ENCODE measurements at places on chromosomes 12 and 14.

- DNase-seq, result no peak
These were observed 41.8 kb upstream of the DHRS7 start for GRCh38 chr14:60206837-60207533.

- no peak for DNase-seq
These were observed 17.9 kb upstream of the MGST1 start for GRCh38 chr12:16329594-16329993.

GRCh38 chr12:131586269-131586668, 124.6 kb upstream of the SFSWAP start:
- DNase-seq, result no peak

- no peak for DNase-seq
These were observed 137.9 kb upstream of the ARID2 start for GRCh38 chr12:45591635-45592034.

- DNase-seq, result no peak
These were observed 211.1 kb downstream of the ALG10B start for GRCh38 chr12:38527631-38528030.

DNA sequence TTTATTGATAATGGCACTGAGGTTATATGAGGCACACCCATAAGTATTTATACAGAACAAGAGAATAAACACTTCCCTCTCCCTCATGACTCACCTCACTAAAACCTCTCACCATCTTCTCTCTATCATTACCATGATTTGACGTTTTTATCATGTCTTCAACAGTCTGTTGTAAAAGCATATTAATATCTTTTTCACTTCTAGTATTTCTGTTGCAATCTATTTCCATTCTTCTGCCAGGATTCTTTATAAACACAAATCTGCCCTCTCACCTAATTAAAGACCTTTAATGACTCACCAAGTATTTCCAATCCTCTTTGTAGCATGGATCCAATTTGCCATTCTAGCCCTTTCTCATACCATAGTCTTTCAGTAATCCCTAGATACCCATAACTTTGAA, 527.7 kb downstream of the SLC16A7 start:
- no peak for DNase-seq

DNA sequence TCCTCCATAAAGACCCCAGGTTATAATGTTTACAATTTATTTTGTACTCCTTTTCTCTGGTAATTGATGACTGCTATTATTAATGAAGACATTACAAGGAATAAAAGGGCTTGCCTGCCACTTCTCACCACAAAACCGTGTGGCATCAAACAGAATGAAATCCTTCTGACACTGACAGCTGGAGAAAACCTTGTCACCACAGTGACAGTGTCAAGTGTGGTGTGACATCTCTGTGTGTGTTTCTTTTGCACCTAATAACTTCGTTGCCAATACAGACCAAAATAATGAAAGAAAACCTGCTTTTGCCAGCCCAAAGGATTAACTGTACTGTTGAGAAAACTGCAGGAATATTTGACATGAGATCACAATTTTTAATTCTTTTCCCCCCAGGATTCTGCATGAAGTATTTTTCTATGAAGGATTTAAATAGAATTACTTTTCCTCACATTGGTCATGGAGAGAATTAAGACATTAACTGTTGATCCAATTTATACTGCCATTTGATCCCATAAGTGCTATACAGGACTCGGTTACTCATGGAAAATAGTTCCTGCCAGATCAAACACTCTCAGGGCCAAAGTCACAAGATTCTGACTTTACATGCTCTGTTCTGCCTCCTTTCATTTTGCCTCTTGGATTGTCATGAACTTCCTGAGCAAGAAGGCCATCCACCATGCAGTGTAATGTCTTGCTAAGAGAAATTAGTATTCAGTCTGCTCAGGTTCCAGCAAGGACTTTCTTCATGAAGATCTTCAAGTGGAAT, 60.4 kb upstream of the IFNG-AS1 start:
- DNase-seq, result no peak

DNA sequence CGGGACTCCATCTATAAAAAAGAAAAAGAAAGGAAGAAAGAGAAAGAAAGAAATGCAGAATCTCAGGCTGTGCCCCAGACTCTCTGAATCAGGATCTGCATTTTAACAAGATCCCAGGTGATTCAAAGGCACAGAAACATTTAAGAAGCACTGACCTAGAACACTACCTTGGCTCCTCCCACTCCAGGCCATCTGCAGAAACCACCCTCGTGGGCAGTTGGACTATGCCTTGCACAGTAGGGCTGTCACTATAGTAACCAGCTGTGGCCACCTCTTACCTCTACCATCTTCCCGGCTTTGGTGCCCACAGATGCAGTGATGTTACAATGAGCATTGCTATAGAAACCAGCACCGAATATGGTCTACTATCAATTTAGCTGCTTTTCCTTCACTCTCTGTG, 110.9 kb upstream of the PWP1 start:
- no peak for DNase-seq

GRCh38 chr12:93683410-93683809, 6.2 kb downstream of the CRADD start:
- no peak for DNase-seq

GRCh38 chr12:52600941-52601481, at the start of gene KRT72:
KRT72 (minus strand) TSS chr12:52601463; CDS start chr12:52601452, 11 bp downstream.
- no peak for DNase-seq

DNA sequence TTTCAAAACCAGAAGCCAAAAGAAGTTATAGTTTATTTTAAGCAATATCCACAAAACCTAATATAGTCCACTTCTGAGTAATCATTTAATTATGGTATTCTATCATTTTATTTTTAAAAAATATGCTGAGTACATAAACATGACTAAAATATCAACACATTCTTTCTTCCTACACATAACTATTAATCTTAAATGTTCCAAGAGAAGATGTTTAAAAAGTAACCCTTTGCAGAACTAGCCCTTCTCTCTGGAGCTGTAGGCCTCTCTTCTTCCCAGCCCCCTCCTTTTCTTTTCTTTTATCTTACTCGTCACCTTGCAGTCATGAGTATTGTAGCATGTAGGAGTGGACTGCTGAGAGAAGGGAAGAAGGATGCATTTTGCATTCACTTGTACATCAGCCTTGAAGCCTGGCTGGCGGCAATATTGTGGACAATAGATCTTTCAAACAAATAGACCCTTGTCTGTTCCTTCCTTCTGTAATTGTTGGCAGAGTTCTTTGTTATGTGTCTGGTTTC, 941.9 kb downstream of the NRXN3 start:
- no peak for DNase-seq

DNA sequence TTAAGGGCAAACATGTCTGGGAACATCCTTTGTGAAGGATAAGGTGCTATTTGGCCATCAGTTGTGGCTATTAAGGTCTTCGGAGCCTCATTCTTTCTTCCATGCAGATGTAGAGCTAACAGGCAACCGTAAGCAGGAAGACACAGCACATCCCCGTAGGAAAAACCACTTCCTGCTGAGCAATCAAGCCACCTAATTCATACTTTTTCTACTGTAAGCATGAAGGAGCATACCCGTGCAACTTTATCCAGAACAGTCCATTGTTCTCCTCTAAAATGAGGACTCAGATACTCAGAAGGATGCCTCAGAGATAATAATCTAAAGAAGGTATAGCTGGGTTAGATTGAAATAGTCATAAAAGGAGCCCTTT, 232.0 kb downstream of the PPM1H start:
- DNase-seq, result no peak

GRCh38 chr12:100473716-100474150, at the start of gene NR1H4:
NR1H4 (plus strand) TSS chr12:100473866; CDS start chr12:100493324, 19,458 bp downstream.
- no peak for DNase-seq

GRCh38 chr12:57085999-57086492, 2.9 kb upstream of the NAB2 start:
- no peak for DNase-seq

GRCh38 chr14:59195912-59196311, 7.4 kb downstream of the DAAM1 start:
- DNase-seq, result no peak

DNA sequence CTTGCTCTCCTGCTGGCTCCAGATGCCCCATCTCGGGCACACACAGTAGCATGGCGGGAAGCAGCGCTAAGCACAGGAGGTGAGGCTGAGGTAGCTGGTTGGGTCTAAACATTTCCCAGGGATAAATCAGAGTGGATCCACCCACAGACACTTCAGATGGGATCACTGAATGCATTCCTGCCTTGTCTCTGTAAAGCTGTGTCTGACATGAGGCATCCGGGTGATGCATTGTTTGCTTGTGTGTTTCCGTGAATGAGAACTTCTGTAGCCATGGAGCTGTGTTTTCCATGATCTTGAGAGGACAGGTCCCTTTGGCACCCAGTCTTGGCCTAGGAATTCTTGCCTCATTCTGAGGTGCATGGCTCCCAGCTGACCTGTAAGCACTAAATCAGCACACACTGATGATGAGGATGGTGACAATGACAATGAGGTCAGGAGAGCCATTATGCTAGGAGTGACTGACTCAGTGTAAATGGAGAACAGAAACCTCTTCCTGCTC, 6.7 kb upstream of the KRT75 start:
- DNase-seq, result no peak

DNA sequence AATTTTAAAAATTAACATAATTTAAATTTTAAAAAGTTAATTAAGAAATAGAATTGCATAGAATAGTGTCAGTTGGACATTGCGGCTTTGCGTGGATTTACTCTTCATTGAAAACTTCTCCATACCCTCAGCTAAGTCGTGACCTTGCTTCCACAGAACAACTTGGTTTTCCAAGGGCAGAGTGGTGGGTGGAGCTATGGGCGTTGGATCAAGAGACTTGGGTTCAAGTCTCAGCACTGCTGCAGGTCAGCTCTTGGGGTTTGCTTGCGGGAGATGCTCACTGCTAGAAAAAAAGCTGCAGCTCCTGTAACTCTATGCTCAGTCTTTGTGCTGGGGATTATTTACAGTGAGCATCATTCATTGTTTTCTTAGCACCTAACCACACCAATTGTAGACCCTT, 133.7 kb downstream of the PRIMA1 start:
- no peak for DNase-seq

- DNase-seq, result no peak
These were observed 159.5 kb upstream of the NRXN3 start for GRCh38 chr14:78010688-78011087.

DNA sequence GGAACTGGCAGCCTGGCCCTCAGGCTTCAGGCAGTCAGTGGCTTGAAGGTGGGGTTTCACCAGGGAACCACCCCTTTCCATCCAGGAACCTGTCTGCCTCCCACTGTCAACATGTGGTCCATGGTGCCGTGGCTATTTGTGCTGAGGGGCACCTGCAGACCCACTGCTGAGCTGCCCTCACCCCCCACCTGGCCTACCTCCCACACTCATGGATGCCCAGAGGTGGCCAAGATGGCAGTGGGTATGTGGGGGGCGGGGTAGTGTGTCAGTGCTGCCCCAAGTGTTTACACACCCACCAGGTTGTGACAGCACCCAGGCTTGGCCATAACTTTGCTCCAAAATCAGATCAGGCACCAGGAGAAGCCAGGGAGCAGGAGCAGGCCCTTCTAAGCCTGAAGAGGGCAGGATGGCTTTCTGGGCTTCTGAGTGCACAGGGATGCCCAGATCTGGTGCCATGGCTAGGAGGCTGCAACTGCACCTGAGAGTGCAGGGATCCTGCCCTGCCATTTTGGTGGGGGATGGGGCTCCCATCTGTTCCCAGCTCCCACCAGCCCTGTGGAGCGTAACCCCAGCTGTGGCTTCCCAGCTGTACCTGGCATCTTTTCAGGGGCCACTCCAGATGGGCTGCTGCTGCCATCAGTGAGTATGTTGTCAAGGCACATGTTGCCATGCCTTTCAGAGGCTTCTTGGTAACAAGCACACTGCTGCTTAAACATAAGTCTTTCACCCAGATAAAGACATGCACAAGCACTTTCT, 263.9 kb downstream of the LRIG3 start:
- no peak for DNase-seq

DNA sequence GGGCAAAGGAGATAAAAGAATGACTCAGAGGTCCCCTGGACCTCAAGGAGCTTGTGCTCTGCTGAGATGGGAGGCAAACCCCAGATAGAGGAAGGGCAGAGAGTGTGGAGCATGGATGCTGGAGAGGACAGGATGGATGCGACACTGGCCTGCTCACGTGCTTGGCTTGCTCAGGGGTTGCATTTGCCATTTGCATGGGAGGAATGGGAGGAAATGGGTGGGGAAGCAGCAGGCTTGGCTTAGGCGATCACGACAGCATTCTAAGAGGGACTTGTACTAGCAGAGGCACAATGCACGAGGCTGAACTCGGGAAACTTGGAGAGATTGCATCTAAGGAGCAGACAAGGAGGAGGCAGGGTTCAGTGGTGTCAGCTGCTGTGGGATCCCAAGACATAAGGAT, 19.8 kb downstream of the CD9 start:
- no peak for DNase-seq

DNA sequence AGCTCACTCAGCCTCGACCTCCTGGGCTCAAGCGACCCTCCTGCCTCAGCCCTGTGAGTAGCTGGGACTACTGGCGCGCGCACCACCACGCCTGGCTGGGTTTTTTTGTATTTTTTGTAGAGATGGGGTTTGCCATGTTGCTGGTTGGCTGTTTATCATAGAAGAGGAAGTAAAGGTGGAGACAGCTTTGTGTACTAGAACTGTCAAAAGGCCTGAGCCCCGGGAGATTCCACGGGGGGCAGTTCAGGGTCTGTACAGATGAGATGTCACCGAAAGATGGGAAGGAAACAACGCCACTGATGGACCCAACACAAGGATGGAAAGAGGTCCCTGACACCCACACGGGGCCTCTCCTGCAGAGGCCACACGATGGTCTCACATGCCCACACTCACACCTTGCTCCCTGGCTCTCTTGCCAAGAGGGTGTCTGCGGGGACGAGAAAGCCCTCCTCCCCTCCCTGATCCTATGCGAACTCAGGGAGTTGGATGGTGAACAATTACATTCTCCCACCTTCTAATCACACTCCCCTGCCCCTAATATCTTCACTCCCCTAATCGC, 66.6 kb downstream of the KDM2B start:
- no peak for DNase-seq

DNA sequence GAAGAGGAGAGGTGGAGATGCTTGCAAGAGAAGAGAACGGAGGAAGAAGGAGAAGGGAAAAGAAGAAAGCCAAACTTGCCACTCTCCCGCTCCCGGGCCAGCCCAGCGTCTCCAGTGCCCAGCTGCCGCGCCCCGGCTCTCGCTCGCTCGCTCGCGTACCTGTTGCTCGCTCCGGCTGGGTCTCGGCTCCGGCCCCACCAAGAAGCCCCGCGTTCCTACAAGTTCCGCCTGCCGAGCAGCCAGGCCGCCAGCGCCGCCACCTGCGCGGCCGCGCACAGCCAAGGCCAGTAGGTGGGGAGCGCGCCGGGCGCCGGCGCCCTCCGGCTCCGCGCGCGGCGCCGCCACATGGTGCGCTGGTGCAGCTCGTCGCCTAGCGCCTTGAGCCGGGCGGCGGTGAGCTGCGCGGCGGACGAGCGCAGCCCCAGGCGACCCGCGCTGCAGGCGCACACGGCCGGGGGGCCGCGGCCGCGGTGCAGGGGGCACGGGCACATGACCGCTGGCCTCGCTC, 370 bp downstream of the HRK start:
- DNase-seq, result no peak

DNA sequence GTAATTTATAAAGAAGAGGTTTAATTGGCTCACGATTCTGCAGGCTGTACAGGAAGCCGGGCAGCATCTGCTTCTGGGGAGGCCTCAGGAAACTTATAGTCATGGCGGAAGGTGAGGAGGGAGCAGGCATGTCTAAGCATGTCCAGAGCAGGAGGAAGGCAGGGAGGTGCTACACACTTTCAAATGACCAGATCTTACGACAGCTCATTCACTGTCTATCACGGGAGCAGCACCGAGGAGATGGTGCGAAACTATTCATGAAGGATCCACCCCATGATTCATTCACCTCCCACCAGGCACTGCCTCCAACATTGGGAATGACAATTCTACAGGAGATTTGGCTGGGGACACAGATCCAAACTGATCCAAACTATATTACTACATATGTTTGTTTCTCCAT, 10.0 kb downstream of the SFSWAP start:
- no peak for DNase-seq

Data from NK-92 treated with Interleukin-12 subunit alpha and Interleukin-12 subunit beta, amount 100 ng/mL, for 24 hours (cell line).